ENCODE measurements at places on chromosomes 11 and 22.

DNA sequence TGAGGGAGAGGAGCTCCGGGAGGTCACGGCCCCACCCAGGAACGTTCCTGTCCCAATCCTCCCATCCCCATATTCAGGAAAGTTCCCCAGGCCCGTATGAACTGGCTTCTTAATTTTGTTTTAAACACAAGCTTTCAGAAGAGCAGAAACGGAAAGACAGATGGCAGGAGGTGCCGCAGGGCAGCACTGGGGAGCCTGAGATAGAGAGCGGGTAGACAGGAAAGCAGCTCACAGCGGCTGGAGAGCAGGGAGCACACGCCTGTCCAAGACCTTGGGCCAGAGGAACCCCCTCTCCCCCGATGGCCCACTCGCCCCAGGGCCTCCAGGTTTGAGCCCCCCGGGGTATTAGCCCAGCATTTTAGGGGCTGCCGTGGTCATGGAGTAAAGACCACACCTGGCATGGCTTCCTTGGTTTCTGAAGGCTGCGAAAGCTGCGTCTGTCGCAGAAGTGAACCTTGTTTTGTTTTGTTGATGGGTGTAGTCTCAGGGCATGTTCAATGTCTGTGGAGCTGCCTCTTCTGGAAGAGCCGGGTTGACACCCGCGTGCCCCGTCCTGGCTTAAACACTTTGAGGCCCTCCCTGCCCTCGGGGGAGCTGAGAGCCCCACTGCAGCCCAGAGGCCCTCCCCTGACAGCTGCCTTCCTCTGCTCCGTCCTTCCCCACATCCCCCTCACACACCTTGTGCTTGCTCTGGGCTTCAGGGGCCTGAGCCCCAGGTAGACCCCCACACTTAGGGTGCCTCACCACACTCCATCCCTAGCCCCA lies 17.9 kb upstream of the KCNQ1OT1 start:
- DNase-seq = no peak

GRCh38 chr11:33946930-33947329 lies 55.1 kb upstream of the LMO2 start:
- DNase-seq = no peak

- no peak for DNase-seq
Observed at GRCh38 chr22:36423461-36424404, 36.0 kb upstream of the MYH9 start.

DNA sequence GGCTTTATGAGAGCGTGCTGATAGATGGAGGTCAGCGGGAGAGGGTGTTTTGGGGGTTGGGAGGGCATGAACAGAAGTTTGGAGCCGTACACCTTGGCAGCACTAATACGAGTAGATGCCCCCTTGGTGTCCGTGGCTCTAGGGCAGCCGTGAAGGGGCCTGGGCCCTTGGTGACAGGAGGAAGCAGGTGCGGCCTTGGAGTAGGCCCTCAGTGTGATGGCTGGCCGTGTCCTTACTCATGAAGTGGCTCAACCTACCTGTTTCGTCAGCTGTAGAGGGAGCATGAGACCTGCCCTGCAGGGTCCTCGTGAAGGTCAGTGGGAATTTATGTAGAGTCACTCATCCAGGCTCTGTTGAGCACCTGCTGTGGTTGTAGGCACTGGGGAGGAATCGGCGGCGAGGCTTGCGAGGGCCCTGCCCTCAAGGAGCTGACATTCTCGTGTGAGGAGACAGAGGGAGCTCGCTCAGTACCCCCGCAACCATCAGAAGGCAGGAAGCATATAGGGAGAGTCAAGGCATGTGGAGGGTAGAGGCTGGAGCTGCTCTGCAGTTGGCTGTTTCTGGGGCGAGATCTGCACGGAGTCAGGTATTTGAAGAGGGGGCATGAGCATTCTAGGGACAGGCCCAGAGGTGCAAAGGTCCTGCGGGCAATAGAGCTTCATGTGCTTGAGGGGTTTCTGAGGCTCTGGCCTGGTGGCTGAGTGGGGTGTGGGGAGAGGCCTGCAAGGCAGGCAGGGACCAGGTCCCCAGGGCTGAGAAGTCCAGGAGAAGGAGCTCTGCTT lies 39.6 kb downstream of the TBC1D22A start:
- no peak for DNase-seq

DNA sequence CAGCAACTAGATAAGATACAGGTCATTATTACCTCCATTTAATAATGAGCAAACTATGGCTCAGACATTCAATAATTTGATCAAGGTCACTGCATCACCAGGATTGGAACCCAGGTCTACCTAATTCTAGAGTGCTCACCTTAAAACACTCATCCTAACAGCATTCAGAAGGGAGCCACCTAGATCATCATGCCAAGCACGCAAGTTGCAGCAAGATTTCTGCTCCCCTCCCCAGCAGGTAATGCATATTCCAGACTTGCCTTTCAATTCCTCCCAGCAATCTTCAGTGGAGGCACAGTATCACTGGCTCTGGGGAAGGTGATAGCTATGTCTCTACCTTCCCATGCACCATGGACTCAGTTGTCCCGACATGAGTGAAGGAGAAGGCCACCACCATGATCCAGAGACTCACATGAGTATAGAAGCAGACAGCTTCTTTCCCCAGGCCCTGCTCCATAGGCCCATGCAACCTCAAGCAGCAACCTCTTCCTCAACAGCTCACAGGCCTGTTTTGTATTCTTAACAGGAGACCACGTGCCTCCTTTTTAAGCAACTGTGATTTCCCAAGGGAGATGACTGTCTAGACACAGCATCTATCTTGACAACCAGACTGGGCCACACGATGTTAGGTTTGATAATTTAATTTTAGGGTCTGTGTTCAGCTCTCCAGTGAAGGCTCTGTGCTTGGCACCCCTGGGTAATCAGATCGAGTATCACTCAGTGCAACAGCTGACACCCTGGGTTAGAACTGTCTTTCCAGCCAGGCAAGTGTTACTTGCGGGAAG lies 36.4 kb downstream of the RAB30 start:
- no peak for DNase-seq

GRCh38 chr11:133745791-133746190 lies 99.5 kb downstream of the SPATA19 start:
- no peak for DNase-seq

GRCh38 chr11:34318111-34319037 lies 39.4 kb downstream of the ABTB2 start:
- no peak for DNase-seq

DNA sequence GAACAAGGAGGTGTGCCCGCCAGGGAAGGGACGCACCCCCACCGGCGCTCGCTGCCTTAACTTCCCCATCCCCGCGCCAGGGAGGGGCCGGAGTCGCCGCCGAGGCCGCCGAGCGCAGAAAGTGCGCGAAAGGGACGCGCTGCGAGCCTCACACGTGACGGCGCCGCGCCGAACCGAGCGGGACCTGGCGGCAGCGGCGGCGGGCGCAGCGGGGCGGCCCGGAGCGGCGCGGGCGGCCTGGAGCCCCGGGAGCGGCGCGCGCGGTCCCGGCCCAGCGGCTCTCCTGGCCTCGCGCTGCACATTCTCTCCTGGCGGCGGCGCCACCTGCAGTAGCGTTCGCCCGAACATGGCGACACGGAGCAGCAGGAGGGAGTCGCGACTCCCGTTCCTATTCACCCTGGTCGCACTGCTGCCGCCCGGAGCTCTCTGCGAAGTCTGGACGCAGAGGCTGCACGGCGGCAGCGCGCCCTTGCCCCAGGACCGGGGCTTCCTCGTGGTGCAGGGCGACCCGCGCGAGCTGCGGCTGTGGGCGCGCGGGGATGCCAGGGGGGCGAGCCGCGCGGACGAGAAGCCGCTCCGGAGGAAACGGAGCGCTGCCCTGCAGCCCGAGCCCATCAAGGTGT lies at the start of gene SORL1:
SORL1 (plus strand) TSS at position 329 of the 623 bp plus-strand sequence; CDS start at position 347, 18 bp downstream.
- peak; percentile 65 for DNase-seq

GRCh38 chr11:121482231-121483129 lies 29.7 kb upstream of the SORL1-AS1 start:
- no peak for DNase-seq
